IPS-NIHi11 (cell line): ENCODE measurements at places on chromosomes 11 and 22.

- no peak for DNase-seq
Observed at GRCh38 chr11:121478226-121478894, 25.6 kb upstream of the SORL1-AS1 start.

DNA sequence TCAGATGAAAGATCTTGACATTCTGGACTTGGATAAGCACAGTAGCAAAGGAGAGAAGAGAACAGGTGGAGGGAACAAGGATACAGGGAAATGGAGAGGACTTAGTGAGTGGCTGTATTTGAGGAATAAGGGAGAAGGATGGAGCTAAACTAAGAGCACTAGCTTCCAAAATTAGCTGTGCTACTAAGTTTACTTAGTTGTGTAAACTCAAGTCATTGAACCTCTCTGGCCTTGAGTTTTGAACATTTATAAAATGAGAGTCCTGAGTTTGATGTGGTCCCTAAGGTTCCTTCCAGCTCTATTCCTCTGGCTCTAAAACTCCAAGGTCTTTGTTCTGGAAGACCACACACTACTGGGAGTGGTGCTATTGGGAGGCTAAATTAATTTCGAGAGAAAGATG, 100.7 kb downstream of the TRIM44 start:
- no peak for DNase-seq

- no peak for DNase-seq
Observed at GRCh38 chr11:112306230-112306629, 45.6 kb upstream of the PLET1 start.

DNA sequence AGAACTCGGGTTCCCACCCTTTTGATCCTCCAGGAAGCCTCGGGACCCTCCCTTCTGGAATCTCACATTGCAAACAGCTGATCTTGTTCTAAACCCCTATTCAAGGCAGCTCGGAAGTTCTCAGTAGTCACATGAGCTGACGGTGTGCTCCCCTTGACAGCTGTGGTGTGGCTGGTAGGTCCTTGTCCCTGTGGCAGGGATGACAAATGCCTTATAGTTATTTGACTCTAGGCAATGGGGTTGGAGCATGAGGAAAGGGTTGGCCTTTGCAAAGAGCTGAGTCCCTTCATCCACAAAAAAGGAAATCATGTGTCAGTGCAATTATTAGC, 23.6 kb downstream of the EIF4G2 start:
- DNase-seq = no peak

- DNase-seq = no peak
Observed at GRCh38 chr11:17700991-17701390, 18.4 kb upstream of the MYOD1 start.

DNA sequence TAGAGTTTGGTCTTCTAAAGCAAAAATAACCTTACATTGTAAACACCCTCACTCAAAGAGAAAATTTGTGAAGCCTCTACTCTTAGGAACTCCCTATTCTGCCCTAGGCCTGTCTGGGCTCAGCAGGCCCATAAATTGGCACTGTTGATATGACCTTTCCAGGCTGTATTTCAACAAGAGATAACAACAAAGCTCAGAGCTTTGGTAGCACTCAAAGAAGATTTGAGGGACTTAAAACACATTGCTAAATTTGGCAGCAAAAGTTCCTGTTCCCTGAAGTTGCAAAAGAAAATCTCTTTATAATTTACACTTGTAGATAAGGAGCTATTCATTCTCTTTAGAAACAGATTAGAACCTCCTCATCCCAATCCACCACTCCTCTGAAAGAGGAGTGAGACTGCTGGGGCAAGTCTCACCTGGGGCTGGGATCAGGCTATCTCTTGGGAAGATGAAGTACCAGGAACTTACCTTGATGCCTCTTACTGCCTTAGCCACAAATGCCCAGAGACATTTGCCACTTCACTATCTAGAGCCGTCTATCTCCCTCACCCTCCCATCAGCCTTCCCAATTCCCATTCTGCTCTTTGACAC, 110.4 kb upstream of the AKIP1 start:
- no peak for DNase-seq
